ELR (cell line): ENCODE measurements at places on chromosomes 5 and 9.

- peak; percentile 93 for DNase-seq
Observed at GRCh38 chr9:124342776-124343485, 72.3 kb downstream of the PSMB7 start.

DNA sequence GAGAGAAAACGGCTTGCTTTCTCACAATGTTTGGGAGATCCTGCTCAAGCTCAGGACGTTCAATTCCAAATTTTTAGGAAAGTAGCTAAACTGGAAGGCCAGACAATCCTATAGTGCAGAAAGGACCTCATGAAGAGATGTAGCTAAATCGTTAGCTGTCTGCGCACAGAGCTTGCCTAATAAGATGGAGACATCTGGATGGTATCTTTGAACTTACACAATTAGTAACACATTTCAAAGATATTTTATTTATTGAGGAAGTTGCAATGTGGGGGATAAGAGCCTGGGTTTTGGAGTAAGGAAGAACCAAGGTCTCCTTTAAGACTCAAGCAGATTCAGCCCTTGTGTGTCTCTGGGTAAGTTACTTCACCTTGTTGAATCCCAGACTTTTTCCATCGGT lies 28.6 kb upstream of the RAB14 start:
- no peak for DNase-seq

GRCh38 chr5:177491983-177492746 lies 5.2 kb downstream of the PDLIM7 start:
- DNase-seq: no peak

GRCh38 chr5:84603568-84604185 lies 219.0 kb upstream of the EDIL3 start:
- no peak for DNase-seq

DNA sequence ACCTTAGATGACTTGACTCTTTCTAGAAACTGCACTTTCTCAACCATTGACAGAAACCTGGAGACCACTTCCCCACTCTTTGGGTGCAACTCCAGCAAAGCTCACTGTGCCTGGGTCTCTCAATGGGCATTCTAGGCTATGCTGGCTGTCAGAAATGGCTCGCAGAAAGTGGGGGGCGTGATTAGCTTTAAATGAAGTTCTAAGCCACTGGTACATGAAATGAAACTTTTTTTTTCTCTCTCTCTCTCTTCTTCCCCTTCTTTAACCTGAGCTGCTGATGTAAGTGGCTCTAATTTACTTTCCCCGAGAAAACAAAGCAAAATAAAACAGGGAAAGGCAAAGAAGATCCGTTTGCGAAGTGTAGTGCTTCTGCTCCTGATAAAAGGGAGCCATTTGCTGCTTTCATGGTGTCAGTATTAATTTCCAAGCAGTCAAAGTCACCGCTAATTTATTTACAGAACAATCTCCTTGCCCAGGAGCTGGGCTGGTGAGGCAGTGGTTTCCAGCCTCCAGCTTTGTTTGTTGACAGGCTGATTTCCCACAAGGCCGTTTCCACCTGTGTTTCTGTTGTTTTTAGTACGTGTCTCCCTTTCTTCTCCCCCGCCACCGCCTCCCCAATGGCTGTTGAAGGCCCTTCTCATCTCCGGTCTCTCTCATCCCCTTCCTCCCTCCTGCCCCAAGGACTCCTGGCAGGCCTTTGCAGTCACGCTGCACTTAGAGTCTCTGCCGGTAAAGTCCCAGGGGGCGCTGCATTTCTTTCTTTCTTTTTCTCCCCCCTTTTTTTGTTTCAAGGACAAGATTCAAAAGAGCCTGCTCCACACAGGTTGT lies 422.9 kb downstream of the EBF1 start:
- no peak for DNase-seq

DNA sequence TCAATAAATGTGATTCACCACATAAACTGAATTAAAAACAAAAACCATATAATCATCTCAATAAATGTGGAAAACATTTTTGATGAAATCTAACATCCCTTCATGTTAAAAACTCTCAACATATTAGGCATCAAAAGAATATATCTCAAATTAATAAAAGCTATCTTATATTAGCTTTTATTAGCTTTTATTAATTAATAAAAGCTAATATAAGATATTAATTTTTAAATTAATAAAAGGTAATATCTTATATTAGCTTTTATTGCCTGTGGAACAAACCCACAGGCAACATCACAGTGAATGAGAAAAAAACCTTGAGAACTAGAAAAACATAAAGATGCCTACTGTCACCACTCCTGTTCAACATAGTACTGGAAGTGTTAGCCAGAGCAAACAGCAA lies 338.9 kb upstream of the GRIA1 start:
- DNase-seq: no peak

- DNase-seq: no peak
Observed at GRCh38 chr9:88915916-88916315, 75.4 kb upstream of the S1PR3 start.

DNA sequence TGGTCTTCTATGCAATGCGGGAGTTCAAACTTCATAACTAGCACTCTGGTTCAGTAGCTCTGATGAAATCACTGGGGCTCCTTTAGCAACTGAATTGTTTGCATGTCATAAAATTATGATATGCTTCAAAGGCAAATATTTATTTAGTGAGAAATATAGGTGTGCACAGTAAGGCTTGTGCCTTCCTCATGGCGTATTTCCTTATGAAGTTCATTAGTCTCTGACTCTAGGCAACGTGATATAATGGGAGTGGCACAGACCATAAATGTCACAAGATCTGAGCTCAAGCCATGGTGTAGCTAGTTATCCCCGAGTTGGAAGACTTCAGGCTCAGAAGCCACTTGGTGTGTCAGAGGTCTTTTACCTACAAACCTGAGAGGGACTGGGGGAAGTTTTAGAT lies 35.5 kb downstream of the PIP5K1B start:
- DNase-seq: no peak

DNA sequence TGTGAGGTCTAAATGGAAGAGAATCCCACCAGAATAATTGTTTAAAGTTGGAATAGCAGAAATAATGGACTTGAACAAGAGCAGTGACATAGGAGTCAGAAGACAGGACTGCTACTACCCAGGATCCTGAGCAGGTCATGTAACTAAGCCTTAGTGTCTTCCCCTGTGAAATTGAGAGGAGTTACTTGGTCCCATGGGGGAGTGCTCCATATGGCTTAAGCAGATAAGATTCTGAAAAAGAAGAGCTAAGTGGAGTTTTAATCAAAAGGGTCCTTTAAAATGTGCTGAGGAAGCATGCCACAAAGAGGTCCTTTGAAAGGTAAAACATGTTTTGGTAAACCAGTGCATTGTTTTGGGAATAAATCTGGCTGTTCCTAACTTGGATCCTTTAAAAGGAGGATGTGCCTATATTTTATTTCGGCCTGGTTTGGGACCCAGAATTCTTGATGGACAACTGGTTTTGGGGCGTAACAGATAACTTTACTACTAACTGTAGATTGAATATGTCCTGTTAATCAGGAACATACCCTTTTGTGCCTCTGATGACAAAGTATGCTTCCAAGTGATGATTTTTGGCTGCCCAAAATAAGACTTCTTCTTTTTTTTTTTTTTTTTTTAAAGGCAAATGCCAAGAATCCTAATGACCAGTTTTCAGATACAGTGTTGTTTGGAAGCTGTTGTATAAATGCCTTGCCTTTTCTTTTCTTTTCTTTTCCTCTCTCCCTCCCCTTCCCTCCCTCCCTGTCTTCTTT lies 5.7 kb downstream of the RCL1 start:
- DNase-seq: no peak

- DNase-seq: peak; percentile 70
Observed at GRCh38 chr9:113309204-113309813, 6.1 kb upstream of the RNF183 start.

GRCh38 chr5:127899214-127899610 lies 184.4 kb upstream of the SLC12A2 start:
- DNase-seq: no peak

DNA sequence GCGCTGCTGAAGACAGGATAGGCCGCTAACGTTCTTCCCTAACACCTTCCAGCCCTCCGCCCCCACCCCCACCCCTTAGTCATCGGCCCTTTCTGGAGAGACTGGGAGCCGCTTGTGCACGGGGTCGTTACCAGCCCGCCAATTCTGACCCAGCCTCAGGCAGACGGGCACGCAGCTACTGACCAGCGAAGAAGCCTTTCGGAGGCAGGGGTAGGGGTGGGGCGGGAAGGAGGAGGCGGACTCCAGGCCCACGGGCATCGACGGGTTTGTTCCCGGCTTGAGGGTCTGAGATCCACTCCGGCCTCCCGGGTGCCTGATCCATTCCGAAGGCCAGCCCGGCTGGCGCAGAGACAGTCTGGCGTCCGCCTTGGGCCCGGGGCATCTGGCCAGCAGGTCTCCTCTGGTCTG lies 729 bp upstream of the HAND1 start:
- DNase-seq: no peak

- DNase-seq: no peak
Observed at GRCh38 chr9:132035679-132036078, 44.0 kb downstream of the MED27 start.

GRCh38 chr9:104826079-104826775 lies 62.3 kb downstream of the NIPSNAP3B start:
- DNase-seq: no peak

DNA sequence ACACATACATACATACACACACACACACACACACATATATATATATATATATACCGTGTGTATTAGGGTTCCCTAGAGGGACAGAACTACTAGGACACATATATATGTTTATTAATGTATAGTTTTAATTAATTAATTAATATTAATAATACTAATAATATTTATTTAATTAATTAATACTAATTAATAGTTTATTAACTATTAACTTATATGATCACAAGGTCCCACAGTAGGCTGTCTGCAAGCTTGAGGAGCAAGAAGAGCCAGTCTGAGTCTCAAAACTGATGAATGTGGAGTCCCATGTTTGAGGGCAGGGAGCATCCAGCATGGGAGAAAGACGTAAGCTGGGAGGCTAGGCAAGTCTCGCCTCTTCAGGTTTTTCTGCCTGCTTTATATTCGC lies 398.0 kb upstream of the KIF2A start:
- no peak for DNase-seq

- no peak for DNase-seq
Observed at GRCh38 chr5:151670083-151670686, 16.5 kb downstream of the SPARC start.

DNA sequence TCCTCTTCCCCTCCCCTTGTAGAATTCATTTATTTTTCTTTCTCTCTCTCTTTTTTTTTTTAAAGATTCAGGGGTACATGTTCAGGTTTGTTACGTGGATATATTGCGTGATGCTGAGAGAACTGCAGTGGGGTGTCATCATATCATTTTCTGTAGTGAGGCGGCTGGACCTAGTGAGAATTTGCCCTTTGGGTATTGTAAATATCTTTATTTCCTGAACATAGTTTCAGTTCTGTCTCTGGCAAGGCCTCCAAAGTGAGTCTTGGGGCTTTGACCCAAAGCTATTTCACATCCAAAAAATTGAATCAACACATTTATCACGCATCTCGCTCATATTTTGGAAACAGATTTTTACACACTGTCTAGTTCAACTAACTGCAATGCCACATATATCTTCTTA lies 25.4 kb upstream of the MYOT start:
- DNase-seq: no peak

- DNase-seq: no peak
Observed at GRCh38 chr9:25322142-25322541, 356.1 kb downstream of the TUSC1 start.

- no peak for DNase-seq
Observed at GRCh38 chr5:98453296-98453695, 320.2 kb upstream of the RGMB start.

DNA sequence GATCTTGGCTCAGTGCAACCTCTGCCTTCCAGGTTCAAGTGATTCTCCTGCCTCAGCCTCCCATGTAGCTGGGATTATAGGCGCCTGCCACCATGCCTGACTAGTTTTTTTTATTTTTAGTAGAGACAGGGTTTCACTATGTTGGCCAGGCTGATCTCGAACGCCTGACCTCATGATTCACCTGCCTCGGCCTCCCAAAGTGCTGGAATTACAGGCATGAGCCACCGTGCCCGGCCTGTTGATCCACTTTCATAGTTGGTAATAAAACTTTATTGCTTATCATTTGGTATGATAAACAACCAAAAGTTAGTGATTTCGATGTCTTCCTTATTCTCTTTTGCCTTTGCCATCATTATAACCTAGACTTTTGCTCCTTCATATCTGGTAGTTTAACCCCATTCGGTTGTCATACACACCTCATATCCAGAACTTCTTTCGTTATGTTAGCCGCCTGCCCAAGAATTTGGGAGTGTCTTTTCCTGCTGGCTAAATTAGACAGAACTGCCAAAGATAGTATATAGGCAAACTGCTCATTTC lies 45.0 kb downstream of the UBE2R2 start:
- DNase-seq: no peak

DNA sequence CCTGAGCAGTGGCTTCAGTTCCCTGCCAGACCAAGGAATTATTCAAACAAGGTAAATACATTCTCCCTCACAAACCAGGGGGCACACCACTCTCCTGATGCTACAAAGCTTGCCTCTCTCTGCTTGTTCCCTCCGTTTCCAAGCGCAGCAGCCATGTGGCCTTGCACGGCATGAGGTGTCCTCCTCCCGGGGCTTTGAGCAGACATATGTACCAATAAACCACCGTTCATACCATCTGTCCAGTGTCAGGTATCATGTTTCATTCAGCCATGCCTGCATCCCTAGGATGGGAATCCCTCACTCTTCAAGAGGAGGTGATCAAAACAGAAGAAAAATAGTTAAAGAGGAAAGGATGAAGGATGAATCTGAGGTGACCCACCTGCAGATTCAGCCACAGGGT lies 282.7 kb downstream of the ENC1 start:
- DNase-seq: peak; percentile 3

DNA sequence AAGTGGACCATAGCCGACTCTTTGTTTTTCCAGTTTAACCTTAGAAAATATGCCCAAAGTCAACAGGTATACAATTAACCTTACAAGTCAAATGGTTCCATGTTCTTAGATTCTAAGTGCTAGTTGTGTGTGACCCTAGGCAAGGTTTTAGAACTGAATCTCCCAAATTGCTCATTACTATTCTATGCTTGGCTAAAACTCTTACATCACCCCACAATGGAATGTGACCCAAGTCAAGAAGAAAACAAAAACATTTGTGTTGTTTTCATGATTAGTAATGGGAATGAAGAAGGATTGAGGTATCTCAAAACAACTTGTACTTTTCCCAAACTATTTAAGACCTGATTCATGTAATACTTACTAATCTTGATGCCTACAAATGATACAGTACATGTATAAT lies 159.2 kb downstream of the ARRDC3 start:
- DNase-seq: peak; percentile 37

DNA sequence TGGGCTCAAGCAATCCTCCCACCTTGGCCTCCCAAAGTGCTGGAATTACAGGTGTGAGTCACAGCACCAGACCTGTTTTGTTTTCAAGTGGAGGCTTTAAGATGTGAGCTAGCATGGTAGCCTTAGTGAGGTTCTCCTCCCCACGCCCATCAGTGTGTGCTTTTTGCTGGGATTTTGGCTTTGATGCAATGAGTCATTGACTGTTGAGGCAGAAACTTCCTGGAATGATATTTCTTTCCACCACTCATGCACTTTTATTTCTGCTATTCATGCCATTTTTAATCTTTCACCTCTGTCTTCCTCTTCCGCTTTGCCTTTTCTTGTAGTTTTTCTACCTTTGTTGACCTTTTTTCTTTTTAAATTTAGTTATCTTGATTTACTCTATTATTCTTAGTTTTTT lies 4.2 kb upstream of the NFIL3 start:
- DNase-seq: peak; percentile 58
